NCI-H2029 (cell line): ENCODE measurements at places on chromosomes 11 and 22.
A peak's percentile ranks its signal among the peaks of the same experiment; 100 is the strongest.

DNA sequence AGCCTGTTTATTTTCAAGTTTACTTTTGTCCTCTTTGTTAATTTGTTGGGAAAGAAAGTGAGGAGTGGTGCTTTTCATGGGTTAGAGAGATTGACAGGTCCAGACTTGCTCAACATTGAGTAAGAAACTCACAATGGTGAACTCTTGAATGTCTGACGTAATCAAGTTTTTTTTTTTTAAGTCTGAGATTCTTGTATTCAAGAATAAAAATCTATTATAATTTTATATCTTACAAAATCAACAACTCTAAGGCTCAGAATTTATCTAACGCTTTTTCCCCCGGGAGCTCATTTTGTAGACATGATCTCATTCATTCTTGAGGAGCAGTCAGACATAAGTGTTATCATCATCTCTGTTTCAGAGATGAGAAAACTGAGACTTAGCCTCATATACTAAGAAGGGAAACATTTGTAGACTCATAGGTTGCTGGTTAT lies 39.1 kb upstream of the SPTBN2 start:
- DNase-seq, result no peak

GRCh38 chr22:27877501-27877900 lies 41.6 kb downstream of the PITPNB start:
- no peak for DNase-seq

GRCh38 chr22:37617431-37617830 lies 8.8 kb downstream of the GGA1 start:
- DNase-seq, result no peak

DNA sequence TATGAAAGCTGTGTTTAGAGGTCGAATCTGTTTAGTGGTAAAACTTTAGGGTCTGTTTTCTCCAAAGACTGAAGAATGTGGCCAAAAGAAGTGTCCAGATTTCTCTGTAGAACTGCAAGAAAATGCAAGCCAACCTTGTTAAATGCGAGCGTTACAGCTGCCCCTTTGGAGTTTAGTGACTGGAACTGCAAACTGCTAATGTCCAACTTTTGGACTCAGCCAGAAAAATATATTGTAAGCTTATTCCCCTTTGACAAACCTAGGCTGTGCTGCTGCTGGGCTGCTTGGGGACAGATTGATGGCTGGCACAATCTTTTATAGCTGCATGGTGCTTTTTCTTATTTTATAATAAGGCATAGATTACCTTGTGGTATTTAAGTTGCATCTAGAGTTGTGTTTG lies 3.9 kb downstream of the TEAD1 start:
- DNase-seq, result no peak

- DNase-seq, result no peak
Observed at GRCh38 chr11:111378861-111379601, at the start of gene POU2AF1. TSS of gene POU2AF1 (minus strand) at chr11:111379275. CDS start at chr11:111379177, 98 bp downstream.

GRCh38 chr11:110907629-110908028 lies 195.4 kb upstream of the ARHGAP20 start:
- DNase-seq, result peak; percentile 13

DNA sequence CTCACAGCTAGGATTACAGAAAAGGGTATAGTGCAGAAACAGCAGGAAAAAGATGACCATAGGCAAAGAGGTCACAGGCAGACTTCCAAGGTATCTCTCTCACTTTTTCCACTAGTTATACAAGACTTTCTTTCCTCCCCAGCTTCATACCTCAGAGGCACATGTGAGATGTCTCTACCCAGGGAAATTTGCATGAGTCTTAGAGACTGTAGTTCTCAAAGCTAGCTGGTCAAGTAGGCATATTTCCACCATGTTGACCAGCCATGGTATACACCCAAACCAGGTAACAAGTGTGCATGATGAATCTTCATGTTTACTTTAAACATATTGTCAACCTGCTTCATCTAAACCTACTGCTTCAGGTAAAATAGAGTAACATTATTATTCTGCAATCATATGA lies 27.9 kb downstream of the PRMT3 start:
- no peak for DNase-seq

DNA sequence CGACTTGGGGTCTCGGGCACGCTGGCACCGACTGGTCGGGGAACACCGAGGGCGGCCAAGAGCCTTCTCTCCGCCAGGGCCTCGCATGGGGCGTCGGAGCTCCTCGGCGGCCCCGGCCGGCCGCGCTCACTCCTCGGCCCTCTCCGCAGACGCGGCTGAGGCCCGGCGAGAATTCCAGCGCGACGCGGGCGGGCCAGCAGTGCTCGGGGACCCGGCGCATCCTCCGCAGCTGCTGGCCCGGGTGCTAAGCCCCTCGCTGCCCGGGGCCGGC lies 5.6 kb downstream of the TBX1 start:
- no peak for DNase-seq

DNA sequence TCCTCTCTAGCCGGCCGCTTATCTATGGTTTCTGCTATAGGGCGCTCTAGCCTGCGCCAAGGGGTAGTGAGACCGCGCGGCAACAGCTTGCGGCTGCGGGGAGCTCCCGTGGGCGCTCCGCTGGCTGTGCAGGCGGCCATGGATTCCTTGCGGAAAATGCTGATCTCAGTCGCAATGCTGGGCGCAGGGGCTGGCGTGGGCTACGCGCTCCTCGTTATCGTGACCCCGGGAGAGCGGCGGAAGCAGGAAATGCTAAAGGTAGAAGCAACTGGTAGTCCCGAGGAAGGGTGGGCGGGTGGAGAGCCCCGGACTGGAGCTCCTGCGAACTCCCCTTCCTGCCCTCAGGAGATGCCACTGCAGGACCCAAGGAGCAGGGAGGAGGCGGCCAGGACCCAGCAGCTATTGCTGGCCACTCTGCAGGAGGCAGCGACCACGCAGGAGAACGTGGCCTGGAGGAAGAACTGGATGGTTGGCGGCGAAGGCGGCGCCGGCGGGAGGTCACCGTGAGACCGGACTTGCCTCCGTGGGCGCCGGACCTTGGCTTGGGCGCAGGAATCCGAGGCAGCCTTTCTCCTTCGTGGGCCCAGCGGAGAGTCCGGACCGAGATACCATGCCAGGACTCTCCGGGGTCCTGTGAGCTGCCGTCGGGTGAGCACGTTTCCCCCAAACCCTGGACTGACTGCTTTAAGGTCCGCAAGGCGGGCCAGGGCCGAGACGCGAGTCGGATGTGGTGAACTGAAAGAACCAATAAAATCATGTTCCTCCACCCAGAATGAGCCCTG lies at the start of the genes LBHD1 and UQCC3:
LBHD1 (minus strand) TSS at position 660 of the 782 bp plus-strand sequence. CDS start 2,236 bp downstream, outside the sequence.
UQCC3 (plus strand) TSS at position 66 of the 782 bp plus-strand sequence; CDS start at position 139, 73 bp downstream.
- peak; percentile 79 for DNase-seq

GRCh38 chr11:127339376-127339775 lies 338.8 kb upstream of the KIRREL3 start:
- no peak for DNase-seq

DNA sequence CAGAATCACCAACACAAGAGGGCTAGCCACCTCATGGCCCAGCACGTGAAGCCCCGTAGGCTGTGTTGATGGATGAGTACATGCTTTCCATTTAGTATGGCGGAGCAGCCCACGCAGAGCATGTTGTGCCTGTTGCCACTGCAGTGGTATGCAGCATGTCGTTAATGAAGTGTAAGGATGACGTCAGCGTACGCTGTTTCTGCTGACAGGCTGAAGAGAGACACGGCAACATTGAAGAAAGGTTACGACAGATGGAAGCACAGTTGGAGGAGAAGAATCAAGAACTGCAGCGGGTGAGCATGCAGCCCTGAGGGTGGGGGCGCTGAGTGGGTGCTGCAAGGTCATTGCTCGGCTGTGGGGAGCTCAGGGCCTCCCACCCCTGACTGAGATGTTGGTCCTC lies 62.8 kb downstream of the PPFIA1 start:
- DNase-seq, result no peak

DNA sequence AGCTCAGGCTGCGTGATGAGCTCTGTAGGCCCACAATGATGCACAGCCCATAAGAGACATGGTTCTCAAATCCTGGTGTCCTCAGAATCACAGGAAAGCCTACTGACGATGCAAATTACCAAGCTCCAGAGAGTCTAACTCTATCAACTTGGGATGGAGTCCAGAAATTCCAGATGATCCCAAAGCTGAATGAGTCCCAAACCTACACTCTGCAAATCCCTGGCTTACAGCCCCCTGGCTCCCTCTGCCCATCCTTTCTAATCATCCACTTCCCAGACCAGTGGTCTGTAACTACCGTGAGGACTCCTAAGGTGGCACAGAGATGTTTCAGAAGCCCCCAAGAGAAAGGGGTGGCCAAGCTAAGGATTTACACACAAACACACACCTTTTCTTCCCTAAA lies 13.5 kb downstream of the ARFGAP2 start:
- no peak for DNase-seq

GRCh38 chr11:113468726-113469345 lies 6.4 kb downstream of the DRD2 start:
- DNase-seq, result no peak

- DNase-seq, result no peak
Observed at GRCh38 chr11:11864803-11865202, 23.0 kb downstream of the USP47 start.
